ENCODE measurements at places on chromosomes 11 and 22. TPM values are rescaled to one million over a fixed set of nuclear protein-coding genes. Genes with fewer than 3 reads are reported as not detected.

Gene ALDH3B2
- total RNA-seq: not detected

Gene CCDC88B
- 1.1 TPM for total RNA-seq

Gene RFPL3
- not detected for total RNA-seq

Gene PNPLA5
- total RNA-seq: not detected

Gene TMA7B
- not detected for total RNA-seq

Gene PKNOX2
- 0.13 TPM for total RNA-seq

Gene KCTD14
- total RNA-seq: 1.1 TPM

Gene OR10D3
- under 0.01 TPM for total RNA-seq
